Retina (tissue), 1 donor: ENCODE measurements at places on chromosomes 5 and 9.

GRCh38 chr9:137161558-137162486 lies 8.0 kb downstream of the LRRC26 start:
- DNase-seq: no peak

- DNase-seq: no peak
Observed at GRCh38 chr5:16864631-16865131, 71.4 kb downstream of the MYO10 start.

DNA sequence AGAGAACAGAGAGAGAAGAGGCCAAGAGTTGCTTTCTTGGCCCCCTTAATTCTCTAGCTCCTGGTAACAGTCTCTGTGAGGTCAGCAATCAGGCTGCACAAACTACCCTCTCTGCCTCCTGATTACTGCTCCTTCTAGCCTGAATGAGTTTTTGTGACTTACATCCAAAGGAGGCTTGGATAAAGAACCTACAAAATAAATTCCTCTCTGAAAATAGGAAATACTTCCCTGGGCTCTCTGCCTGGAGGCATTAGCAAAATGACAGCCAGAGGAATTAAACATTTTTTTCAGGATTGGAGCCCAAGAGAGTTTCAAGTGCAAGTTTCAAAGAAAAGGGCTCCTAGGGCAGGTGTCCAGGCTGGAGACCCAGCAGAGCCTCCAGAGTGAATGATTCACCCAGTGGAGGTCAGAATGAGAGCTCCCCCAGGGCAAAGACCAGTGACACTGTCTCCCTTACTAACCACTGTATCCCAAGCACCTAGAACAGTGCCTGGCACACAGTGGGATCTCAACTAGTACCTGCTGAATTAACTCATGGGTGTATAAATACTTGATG lies 162.5 kb downstream of the SPOCK1 start:
- no peak for DNase-seq

DNA sequence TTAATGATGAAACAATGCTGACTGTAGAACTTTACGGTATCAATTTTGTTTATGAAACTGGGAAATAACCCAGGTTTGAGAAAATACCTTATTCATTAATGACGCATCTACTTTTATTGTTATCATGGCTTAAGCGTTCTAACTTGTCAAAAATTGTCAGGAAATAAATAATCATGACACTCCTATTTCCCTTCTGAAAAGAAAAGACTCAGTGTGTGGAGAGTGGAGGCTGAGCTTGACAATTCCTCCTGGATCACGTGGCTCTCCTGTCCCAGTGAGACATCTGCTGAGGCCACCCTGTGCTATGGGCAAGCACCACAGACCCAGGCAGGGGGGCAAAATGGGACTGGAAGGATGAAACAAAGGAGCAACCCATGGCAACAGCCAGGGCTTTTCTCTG lies 466.4 kb downstream of the ZNF608 start:
- no peak for DNase-seq

DNA sequence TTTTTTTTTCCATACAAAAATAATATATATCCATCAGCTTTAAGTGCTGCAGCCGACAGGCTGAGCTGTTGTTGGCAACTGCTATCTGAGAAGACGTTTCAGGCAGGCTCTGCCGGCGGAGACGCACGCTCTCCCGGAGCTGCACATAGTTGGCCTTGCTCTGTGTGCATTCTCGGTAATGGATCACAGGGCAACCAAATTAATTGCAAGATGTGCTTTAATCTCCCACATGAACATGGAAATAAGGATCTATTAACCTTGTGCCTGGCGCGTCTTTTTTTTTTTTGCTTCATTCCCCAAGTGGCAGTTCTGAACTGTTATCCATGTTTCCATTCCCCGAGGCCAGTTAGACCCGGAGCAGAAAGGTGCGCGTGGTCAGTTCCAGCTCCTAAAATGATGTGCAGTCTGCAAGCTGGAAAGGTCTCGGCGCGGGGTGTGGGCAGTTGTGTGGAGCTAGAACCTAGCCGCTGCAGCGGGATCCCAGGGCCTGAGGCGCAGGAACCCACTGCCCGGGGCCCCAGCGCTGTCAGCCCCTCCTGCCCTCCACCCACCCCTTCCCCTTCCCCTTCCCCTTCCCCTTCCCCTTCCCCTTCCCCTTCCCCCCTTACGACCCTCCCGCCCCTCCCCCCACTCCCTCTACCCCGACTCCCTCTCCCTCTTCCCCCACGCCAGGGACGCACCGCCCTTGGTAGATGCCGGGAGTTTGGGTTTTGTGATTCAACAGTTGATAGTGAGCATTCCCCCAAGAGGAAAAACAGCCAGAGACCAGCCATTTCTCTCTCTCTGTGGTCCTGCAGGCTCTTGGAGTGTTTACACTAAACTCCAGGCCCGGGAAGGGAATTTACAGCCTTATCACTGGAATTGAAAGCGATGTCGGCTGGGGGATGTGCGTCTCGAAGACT lies 137.8 kb downstream of the CEP120 start:
- DNase-seq: peak; percentile 69

- peak; percentile 49 for DNase-seq
Observed at GRCh38 chr9:93670208-93671019, 94.0 kb downstream of the PHF2 start.
